GM10248 (cell line): ENCODE measurements at places on chromosomes 6 and 20.

DNA sequence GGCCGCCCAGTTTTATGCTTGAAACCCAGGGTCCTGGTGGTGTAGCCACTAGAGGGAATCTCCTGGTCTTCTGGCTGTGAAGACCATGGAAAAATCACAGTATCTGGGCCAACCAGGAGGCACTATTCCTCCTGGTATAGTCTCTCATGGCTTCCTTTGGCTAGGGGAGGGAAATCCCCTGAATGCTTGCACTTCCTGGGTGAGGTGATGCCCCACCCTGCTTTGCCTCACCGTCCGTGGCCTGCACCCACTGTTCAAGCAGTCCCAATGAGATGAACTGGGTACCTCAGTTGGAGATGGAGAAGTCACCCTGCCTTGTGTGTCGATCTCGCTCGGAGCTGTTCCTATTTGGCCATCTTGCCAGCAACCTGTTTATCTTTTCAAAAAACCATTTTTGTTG is 10.1 kb upstream of the ZNF337 start:
- DNase-seq = no peak

DNA sequence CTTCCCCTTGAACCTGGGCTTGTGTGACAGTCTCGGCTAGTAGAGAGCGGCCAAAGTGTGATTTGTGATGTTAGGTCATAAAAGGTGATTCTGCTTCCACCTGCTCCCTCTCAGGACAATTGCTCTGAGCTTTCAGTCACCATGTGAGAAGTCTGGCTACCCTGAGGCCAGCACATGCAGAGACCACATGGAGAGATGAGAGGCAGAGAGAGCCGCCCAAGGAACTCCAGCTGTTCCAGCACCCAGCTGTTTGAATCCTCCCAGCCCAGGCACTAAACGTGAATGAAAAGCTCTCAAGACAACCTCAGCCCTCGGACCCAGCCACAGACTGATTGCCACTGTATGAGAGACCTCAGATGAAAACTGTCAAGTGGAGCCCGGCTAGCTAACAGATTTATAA is 143.4 kb upstream of the EEF1E1 start:
- DNase-seq = no peak

DNA sequence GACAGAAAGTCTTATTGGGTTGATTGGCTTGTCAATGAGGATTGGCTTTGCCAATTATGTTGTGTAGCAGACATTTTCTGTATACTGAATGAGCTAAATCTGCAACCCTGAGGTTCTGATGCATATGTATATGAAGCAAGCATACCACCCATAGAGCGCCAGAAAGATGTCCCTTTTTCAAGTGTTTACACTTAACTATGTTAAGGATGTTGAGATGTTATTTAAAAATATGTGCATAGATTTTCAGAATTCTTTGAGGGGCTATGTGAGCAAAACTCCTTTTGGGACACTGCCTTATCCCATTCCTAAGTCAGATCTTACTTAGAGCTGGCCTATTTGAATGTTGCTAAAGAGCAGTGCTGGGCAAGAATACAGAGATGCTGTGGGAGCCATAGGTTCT is 1.9 kb downstream of the AIG1 start:
- no peak for DNase-seq

- no peak for DNase-seq
Measured at GRCh38 chr6:92377137-92377536, 1042.2 kb downstream of the EPHA7 start.

GRCh38 chr6:15905488-15906419 is 223.1 kb upstream of the MYLIP start:
- DNase-seq = peak; percentile 40

DNA sequence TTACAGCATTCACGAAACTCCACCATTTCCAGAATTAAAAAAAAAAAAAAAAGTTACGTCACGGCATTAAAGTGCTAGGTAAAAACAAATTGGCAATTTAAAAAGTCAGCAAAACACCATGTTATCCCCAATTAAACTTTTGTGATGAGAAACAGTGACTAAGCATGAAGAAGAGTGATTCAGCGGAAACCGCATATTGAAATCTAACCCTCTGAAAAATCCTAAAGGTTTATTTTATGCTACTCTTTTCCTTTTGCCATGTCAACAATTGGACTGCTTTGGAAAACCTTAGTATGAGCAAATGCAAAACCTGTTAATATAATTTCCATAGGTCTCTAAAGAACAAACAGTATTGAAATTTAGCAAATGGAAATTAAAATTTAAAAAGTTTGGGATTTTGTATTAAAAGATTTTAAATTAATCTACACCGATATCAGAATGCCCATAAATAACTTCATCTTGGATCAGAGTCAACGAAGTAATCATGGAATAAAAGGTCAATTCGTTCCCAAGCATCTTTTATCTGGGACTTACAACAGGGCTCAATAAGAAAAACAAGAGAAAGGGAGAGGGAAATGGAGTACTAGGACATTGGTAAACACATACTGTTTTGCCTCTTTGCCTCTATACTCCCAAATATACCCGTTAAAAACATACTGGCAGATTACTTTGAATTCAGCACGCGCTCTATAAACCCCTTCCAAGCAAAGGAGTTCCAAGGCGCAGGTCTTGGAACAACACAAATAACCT is 1.1 kb downstream of the FBXO30 start:
- no peak for DNase-seq

GRCh38 chr6:122755901-122756300 is 23.6 kb upstream of the FABP7 start:
- no peak for DNase-seq

GRCh38 chr20:62702895-62703852 is 5.5 kb upstream of the NTSR1 start:
- DNase-seq = no peak

DNA sequence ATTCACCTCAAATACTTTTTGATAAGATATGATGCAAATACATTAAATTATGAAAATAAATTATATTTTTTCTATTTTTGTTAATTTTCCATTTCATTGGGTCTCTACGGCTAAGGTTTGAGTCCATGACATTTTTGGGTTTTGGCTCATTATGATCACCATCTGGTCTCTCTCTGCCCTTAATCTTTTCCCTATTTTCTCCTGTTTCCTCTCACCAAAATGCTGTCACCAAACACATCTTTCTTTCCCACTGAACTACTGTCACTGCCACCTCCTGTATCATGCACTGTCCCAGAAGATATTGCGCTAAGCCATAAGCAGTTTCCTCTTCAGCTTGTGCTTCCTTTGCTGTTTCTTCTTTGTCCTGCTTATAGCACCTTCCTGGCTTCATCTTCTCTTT is 42.0 kb upstream of the OGFRL1 start:
- DNase-seq = no peak

- DNase-seq = peak; percentile 89
Measured at GRCh38 chr6:33430991-33431879, 11.4 kb downstream of the SYNGAP1 start.

DNA sequence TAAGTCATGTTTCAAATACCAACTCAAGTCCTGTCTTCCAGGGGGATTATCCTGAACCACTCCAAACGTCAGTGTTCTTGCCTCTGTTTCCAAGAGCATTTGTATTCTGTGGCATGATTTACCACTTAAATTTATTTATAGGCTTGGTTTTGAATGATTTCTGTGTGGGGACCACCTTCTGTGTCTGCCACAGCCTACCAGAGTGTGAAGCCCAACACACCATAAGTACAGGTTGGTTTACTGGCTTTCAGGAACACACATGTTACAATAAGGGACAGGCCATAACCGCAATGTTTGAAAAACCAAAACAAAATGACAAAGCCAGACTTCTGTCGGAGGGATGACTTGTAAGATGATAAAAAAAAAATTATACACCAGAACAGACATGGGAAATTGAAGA is 56.5 kb upstream of the MAP3K7 start:
- DNase-seq = no peak

DNA sequence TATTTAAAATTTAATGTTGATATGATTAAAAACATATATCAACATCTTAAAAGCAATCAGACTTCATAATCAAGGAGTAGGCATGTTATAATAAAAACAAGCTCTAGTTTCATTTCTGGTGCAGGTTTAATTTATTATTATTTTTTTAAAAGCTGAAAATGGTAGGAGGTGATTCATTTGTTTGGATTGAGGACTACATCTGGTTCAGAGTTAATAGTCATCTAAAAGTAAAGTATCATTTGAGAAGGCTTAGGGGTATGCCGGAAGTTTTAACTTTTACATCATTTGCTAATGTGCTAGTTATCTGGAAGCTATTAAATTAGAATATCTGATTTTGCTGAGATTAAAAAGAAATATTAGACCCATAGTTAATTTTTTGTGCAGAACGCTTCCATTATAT is 169.5 kb upstream of the LAMA2 start:
- DNase-seq = no peak

GRCh38 chr6:8131265-8131897 is 29.0 kb upstream of the EEF1E1 start:
- peak; percentile 37 for DNase-seq

- no peak for DNase-seq
Measured at GRCh38 chr20:31837896-31838397, 7.5 kb downstream of the FOXS1 start.

GRCh38 chr6:89051676-89052075 is 28.9 kb upstream of the PNRC1 start:
- DNase-seq = no peak

- DNase-seq = no peak
Measured at GRCh38 chr6:56528412-56528841, 114.3 kb downstream of the DST start.

GRCh38 chr6:134361011-134361410 is 43.1 kb upstream of the SGK1 start:
- no peak for DNase-seq

DNA sequence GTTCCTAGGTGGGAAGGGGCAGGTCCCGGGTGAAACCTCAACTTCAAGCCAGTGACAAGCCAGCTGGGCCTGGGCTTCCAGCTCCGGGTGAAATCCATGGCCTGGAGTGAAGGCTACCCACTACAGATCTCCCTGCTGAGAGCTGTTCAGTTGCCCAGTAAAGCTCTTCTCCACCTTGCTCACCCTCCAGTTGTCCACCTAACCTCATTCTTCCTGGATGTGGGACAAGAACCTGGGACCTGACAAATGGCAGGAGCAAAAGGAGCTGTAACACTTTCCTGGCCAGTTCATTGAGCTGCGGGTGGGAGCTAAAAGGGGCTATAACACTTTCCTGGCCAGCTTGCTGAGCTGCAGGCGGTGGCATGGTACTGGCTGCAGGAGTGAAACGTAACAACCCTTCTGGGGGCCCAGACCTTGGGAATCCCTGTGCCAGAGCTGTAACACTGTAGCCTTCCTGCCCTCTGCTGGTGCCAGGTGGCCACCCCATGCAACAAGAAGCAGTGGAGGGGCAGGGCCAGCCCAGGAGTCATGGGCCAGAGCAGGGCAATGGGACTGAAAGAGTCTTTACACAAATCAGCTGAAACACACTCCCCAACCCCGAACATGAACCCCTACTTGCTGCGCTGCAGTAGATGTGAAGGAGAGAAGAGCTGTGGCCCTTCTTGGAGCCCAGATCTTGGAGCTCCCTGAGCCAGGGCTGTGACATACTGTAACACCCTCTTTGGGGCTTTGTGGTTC is 3.6 kb upstream of the HINT3 start:
- peak; percentile 23 for DNase-seq

GRCh38 chr6:111841822-111842221 is 31.4 kb downstream of the FYN start:
- DNase-seq = no peak

DNA sequence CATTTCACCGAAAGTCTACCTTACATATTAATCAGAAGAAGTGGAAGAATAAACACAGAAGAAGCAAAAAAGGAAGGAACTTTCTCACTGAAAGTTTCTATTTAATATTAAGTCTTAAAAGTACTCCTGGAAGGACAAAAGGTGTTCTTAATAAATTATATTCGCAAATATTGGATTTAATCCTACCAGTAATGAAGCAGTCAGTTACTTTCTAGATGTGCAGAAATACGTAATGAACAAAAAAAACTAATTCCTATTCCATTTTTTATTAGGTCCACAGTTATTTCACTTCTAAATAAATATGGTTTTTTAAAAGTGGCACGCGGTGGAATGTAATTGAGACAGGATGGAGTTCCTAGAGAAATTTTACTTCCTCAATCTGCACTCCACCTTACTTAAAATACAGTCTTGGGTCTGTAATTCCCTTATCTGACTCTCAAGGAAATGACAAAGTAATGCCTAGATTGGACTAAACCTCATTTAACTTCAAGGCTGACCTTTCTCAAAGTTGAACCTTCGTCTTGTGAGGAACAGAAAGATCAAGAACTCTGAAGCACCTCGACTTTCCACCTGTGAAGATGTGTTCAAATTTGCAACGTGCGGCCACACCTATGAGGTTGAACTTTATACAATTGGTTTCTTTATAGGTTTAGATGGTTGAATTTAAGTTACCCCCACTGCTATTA is 1.1 kb upstream of the TRAM2 start:
- DNase-seq = no peak

- DNase-seq = no peak
Measured at GRCh38 chr20:8568075-8568474, 436.0 kb downstream of the PLCB1 start.

DNA sequence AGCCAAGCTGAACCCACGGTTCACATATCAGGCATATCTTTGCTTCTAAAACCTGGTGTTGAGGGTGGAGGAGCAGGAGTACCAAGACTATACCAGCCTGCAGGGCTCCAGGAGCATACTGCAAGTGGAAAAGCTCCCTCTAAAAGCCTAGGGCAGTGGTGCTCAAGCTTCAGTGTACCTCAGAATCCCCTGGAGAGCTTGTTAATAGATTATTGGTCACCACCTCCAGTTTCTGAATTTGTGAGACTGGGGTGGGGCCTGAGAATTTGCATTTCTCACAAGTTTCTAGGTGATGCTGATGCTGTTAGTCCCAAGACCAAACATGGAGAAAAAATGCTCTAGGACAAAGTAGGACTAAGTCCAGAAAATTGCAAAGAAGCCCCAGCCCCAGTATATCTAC is 65.4 kb downstream of the FILIP1 start:
- DNase-seq = no peak

DNA sequence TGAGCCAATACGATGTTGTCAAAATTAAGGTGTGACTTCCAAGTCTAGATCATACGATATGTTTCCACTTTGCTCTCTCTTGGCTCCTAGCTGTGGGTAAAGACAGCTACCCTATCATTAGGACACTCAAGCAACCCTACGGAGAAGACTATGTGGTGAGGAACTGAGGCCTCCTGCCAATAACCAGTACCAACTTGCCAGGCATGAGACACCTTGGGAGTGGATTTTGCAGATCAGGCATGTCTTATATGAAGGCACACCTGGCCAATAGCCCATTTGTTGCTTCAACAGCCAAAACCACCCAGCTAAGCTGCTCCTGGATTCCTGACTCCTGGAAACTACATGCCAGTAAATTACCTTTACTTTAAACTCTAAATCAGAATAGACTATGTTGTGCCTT is 863.4 kb downstream of the DHX35 start:
- no peak for DNase-seq

GRCh38 chr6:106155219-106155830 is 69.2 kb downstream of the PRDM1 start:
- no peak for DNase-seq

- no peak for DNase-seq
Measured at GRCh38 chr6:128302942-128303341, 217.5 kb downstream of the PTPRK start.

DNA sequence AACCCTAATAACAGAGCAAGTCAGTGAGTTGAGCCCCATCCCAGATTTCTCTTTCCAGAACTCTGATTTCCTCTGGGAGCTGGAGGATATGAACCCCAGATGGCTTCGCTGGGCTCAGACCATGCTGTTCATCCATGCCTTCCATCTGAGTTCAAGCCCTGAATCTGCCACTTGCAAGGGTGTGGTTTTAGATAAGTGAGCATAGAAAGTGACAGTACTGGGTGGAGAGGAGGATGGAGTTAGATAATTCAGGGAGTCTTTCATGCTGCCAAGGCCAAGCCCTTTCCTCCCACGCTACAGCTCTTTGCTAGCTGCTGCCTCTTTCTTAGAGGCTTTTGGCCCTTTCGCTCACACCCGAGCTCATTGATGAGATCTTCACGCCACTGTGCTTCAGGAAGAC is 57.2 kb upstream of the MAFB start:
- no peak for DNase-seq
